ENCODE measurements at places on chromosomes 1 and 21.
A peak's percentile ranks its signal among the peaks of the same experiment; 100 is the strongest.

- no peak for DNase-seq
These were observed 24.0 kb downstream of the HS2ST1 start for GRCh38 chr1:86938450-86938849.

DNA sequence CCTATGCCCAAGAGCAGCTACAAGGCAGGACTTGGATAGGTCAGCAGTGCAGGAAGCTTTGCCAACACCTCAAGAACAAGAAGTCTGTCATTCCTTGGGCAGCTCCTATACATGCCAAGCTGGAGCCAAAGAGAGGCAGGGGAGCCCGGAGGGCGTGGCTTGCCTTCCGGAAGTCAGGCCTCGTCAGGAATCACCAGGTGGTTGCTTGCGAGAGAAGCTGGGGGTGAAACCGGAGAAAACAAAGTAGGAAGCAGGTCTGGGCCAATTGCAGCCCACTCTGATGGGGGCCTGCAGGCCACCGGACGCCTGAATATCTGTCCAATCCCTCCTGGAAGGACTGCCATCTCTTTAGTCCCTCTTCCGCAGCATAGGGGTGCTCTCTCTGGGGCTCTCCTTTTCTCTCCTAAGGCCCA lies 794 bp upstream of the FAM76A start:
- no peak for DNase-seq

GRCh38 chr1:202462342-202463076 lies 114.0 kb downstream of the PPP1R12B start:
- DNase-seq, result no peak

GRCh38 chr1:167409183-167409582 lies 109.1 kb downstream of the CD247 start:
- no peak for DNase-seq

- DNase-seq, result no peak
These were observed 4.6 kb upstream of the ENAH start for GRCh38 chr1:225657462-225657989.

DNA sequence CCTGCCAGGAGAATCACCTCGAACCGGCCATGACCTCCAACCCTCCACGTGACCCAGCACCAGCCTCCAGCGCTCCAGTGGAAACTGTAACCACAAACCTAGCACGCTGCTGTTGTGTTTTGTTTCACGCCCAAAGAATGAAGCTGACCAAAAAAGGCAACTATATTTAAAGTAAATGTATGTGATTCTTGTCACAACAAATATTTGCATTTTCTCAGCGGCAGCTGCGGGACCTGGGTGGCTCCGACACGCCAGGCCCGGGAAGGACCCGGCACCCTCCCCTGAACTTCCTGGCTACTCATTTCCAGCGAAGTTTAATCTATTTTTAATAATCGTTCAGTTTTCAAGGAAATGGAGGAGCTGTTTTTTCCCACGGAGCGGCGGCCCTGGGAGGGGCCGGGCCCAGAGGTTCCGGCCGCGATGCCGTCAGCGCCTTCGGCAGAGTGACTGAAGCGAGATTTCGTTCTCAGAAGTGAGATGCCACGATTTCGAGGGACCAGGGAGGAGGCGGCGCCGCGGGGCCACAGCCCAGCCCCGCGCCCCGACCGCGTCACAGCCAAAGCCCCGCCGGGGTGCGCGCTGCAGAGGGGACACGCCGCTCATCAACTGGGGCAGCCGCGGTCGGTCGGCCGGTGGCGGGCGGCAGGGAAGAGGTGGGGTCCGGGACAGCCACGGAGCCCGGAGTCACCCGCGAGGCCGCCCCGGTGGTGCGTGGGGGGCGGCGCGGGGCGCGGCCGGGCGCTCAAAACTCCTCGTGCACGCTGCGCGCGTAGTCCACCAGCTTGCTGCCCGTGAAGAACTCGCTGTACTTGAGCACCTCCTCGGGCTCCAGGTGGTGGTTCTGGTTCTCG lies 3.0 kb upstream of the TNFRSF4 start:
- DNase-seq, result no peak

- no peak for DNase-seq
These were observed 13.1 kb downstream of the SDCCAG8 start for GRCh38 chr1:243268751-243269460.

GRCh38 chr21:35011681-35012080 lies 37.4 kb downstream of the RUNX1 start:
- no peak for DNase-seq

GRCh38 chr1:204065174-204065985 lies 7.5 kb upstream of the SOX13 start:
- DNase-seq, result peak; percentile 79

GRCh38 chr1:94540440-94541245 lies 916 bp downstream of the F3 start:
- DNase-seq, result no peak

DNA sequence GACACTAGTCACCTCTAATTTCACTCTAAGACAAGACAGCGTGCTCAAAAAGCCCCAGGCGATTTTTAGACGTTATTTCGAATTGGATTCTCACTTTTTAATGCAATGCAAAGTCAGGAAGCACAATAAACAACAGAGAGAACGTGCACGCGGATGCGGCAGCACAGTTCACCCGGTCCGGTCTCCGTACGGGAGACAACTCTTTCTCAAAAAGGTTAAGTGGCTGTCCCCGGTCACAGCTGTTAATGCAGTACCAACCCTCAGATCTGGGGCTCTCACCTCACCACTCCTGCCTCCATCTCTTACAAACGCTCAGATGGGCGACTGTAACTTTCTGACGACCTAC lies 1.2 kb downstream of the HP1BP3 start:
- no peak for DNase-seq

DNA sequence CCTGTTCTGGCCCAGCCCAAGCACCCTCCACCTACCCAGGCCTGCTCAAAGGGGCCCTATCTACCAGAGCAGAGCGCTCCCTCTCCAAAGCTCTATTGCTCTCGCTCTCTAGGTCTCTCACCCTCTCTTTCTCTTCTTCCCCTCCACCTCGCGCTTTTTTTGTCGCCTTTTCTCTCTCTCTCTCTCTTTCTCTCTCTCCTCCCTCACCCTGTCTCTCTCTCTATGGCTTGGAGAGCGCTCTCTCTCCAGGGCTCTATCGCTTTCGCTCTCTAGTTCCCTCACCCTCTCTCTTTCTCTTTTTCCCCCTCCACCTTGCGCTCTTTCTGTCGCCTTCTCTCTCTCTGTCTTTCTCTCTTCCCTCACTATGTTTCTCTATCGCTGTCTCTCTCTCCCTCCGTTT lies 3.4 kb upstream of the ZNF678 start:
- DNase-seq, result no peak

- peak; percentile 81 for DNase-seq
These were observed 20.0 kb upstream of the RNF19B start for GRCh38 chr1:32984455-32985171.

GRCh38 chr21:33644383-33645074 lies 2.2 kb downstream of the ITSN1 start:
- no peak for DNase-seq

DNA sequence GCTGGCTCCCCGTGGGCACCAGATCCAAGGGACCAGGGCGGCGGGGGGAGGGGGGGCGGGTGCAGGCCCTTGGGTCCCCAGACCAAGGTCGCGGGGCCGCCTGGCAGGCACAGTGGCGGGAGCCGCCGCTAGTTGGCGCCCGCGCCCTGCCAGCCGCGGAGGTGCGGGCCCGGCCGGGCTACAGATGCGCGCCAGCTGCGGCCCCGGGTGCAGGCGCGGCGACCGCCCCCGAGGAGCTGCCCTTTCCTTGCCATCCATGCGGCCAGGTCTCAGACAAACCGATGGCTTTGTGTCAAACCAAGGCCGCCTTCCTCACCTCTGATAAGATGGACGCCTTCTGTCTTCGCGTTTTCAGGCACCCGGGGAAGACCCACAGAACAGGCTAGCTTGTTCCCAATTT lies 2.2 kb upstream of the RUNX3 start:
- DNase-seq, result no peak

GRCh38 chr1:12626888-12627287 lies 8.9 kb upstream of the DHRS3 start:
- no peak for DNase-seq

GRCh38 chr1:54545916-54546635 lies 2.0 kb upstream of the ACOT11 start:
- no peak for DNase-seq

GRCh38 chr1:106798991-106799390 lies 257.5 kb upstream of the PRMT6 start:
- DNase-seq, result no peak

GRCh38 chr1:171664976-171665375 lies 12.5 kb upstream of the MYOC start:
- DNase-seq, result no peak

DNA sequence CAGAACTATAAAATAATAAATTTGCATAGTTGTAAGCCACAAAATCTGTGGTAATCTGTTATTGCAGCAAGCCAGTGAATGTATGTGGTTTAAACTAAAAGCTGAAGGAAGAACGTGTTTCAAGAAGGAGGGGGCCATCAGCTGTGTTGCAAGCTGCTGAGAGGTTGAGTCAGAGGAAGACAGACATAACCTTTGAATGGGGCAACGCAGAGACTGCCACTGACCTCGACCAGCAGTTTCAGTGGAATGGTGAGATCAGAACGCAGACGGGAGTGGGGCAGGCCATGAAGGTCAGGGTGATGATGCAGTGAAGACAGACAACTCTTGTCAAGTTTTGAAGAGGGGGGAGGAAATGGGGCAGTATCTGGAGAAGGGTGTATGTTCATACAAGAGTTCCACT lies 23.2 kb upstream of the QSOX1 start:
- no peak for DNase-seq

DNA sequence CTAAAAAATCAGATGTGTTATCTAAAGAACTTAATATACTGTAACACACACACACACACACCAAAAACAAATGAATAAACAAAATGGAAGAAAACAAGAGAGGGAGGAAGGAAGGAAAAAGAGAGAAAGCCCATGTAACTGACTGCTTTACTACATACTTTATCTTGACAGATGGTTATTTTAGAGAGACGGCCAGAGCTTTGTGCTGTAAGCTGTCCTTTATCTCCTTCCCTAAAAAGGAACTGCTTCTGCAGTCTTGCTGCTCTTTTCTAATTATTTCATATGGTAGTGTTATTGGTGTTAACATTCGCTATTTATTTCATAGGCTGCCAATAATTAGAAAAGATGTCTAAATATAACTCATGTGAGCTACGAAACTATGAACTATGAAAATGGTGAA lies 1384.6 kb downstream of the MRPL39 start:
- DNase-seq, result no peak

- DNase-seq, result no peak
These were observed 73.3 kb downstream of the CAMTA1 start for GRCh38 chr1:6858596-6858995.

GRCh38 chr1:212979340-212980122 lies 29.2 kb downstream of the VASH2 start:
- no peak for DNase-seq

DNA sequence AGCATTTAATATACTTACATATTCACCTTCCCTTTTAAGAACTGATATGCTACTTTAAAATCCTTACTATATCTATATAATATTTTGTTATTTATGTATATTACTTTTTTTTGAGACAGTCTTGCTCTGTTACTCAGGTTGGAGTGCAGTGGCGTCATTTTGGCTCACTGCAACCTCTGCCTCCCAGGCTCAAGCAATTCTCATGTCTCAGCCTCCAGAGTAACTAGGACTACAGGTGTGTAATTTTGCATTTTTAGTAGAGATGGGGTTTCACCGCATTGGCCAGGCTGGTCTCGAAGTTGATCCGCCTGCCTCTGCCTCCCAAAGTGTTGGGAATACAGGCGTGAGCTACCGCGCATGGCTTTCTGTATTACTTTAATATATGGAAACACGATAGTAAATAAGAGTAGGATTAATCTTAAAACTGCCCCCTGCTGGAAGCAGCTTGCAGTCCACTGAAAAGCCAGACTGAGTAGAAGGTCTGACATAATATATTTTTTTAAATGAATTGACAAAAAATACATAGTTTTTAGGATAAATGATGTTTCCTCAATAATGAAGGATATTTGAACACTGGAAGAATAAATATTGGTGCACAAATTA lies 24.4 kb downstream of the RCAN3 start:
- no peak for DNase-seq

- DNase-seq, result no peak
These were observed 86.7 kb upstream of the NRIP1 start for GRCh38 chr21:15151385-15152103.

GRCh38 chr21:30268608-30269197 lies 14.0 kb downstream of the KRTAP24-1 start:
- no peak for DNase-seq

DNA sequence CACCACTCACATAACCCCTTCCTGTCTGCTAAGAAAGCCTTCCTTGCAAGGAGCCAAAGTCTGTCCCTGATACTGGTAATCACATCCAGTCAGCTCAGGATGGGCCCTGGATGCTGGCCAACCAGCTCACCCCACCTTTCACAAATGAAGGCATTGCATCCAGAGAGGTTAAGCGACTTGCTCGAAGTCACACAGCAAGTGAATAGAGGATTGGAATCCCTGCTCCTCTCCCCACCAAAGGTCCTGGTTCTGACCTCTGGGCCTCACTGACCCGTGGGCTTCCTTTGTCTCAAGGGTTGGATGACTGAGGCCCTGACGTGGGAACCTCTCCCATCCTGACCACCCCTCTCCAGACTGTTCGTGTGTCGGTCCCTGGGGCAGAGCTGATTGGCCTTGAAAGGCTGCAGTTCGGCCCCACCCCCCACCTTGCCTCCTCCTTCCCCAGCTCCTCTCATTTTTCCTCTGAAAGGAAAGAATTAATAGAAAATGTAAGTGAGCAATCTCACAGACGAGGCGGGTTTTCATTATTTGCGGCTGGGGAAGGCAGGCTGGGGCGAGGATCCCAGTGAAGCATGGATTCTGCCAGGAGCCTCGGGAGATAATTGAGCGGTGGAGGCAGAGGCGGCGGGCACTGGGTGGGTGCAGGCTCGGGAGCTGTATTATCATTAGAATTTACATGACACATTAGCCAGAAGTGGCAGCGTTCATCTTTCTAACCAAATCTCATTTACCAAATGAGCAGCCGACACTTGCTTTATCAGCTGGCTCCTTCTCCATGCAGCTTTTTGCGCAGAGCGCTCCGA lies 101.5 kb upstream of the CSF3R start:
- no peak for DNase-seq

DNA sequence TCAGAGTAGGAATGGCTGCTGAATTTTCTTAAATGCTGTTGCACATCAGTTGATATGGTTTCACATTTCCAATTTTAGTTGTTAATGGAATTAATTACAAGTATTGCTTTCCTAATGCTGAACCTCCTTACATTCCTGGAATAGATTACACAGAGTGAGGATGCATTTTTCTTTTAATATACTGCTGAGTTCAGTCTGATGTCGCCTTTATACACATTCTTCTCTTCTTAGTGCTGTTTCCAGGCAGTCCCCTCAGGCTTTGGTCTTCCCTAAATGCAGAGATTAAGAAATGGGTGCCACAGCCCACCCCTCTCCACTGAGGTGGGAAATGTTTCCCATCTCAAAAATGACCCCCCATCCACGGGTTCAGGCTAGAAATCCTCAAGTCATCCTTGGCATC lies 6.7 kb upstream of the TSPEAR start:
- DNase-seq, result no peak

GRCh38 chr1:50705041-50705440 lies 255.0 kb downstream of the FAF1 start:
- DNase-seq, result no peak

GRCh38 chr1:105874621-105875020 lies 1181.9 kb upstream of the PRMT6 start:
- no peak for DNase-seq

Measured in posterior cingulate gyrus (tissue), 11 donors.